Stimulated activated effector memory CD8-positive, alpha-beta T cell treated with anti-CD3 and anti-CD28 coated beads, Interleukin-12 subunit alpha, Interleukin-12 subunit beta, amount 100 ng/mL, for 72 hours (primary cell): ENCODE measurements at places on chromosomes 6 and 20.

GRCh38 chr20:9573335-9574151, 59.2 kb downstream of the LAMP5 start:
- no peak for DNase-seq

GRCh38 chr6:166955121-166955864, 1.1 kb downstream of the RNASET2 start:
- DNase-seq: peak; percentile 63

GRCh38 chr20:61567204-61567603, 315.1 kb downstream of the CDH4 start:
- no peak for DNase-seq

GRCh38 chr20:48463096-48463720, 364.6 kb downstream of the PREX1 start:
- no peak for DNase-seq

DNA sequence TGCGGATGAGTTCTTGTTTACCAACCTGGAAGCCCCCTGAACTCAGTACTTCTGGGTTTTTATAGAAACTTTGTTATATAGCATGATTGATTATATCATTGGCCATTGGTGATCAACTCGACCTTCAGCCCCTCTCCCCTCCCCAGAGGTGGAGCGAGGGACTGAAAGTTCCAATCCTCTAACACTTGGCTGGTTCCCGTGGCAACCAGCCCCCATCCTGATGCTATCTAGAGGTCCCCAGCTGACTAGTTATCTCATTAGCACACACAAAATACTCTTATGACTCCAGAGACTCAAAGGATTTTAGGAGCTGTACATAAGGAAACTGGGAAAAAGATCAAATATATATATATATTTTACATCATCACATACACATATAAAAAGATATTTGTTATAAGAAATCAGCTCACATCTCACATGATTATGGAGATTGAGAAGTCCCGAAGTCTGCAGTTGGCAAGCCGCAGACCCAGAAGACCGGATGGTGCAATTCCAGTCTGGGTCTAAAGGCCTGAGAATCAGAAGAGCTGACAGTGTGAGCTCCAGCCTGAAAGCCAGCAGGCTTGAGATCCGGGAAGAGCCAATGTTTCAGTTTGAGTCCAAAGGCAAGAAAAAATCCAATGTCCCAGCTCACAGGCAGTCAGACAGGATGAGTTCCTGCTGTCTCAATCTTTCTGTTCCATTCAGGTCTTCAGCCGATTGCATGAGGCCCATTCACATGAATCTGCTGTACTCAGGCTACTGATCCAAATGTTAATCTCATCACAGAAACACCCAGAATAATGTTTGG, 179.3 kb upstream of the DTNBP1 start:
- DNase-seq: no peak

GRCh38 chr20:52083627-52084232, 107.8 kb downstream of the ZFP64 start:
- peak; percentile 30 for DNase-seq

- no peak for DNase-seq
These were observed 11.2 kb upstream of the GMNN start for GRCh38 chr6:24763578-24763977.

DNA sequence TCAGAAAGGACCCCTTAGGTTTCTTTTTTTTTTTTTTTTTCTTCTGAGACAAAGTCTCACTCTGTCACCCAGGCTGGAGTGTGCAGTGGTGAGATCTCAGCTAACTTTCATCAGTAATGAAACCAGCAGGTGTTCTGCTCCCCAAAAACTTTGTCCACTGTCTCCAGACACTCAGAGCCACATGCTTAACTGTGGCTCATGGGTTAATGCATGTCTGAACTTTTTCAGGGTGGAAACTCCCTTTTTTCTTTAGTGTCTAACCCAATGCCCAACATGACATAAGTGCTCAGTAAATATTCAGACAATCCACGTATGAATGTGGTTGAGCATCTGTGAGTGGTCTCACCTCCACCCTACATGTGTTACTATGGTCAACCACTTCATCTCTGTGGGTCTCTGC, 45.4 kb downstream of the MYB start:
- DNase-seq: no peak
